Stimulated activated CD4-positive, alpha-beta T cell treated with anti-CD3 and anti-CD28 coated beads, TNF-alpha, amount 100 ng/mL, for 24 hours (primary cell): ENCODE measurements at places on chromosomes 2 and 18.

DNA sequence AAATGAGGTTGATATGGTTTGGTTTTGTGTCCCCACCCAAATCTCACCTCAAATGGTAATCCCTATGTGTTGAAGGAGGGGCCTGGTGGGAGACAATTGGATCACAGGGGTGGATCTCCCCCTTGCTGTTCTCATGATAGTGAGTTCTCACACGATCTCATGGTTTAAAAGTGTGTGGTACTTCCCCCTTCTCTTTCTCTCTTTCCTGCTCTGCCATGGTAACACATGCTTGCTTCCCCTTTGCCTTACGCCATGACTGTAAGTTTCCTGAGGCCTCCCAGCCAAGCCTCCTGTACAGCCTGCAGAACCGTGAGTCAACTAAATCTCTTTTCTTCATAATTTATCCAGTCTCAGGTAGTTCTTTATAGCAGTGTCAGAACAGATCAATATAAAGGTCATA, 24.7 kb upstream of the FAM124B start:
- DNase-seq: no peak

DNA sequence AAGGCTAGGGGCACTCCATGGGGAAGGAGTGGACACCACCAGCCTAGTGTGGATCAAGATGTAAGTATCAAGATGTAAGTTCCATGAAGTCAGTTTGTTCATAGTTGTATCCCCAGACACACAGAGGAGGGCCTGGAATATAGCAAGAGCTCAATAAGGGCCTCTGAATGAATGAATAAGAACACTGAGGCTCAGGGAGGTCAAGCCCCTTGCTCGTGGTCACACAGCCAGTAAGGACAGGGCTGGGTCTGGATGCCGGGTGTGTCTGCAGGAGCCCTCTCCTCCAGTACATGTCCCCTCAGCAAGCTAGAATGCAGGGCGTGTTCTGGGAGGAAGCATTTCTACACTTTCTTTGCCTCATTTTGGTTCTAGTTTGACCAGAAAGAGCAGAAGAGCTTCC, 2.9 kb downstream of the RUFY4 start:
- DNase-seq: no peak

GRCh38 chr2:130347220-130347925, 4.7 kb downstream of the IMP4 start:
- no peak for DNase-seq

DNA sequence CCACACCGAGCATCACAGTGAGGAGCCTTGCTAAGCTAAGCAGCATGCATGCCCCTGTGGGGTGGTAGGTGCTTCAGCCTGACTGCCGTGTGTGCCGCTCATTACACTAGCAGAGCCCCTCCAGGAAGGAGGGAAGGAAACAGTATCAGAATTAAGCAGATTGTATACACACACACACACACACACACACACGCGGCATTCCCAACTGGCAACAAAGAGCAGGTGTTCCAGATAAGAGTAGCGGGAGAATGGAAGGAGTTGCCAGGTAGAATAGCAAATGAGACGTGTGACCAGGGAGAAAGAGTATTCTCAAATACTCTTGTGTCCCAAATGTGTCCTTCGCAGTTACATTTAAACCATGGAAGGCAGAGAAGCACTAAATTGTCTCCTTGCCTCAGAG, 47.6 kb upstream of the TTC39C start:
- DNase-seq: no peak

- no peak for DNase-seq
Observed at GRCh38 chr2:238847419-238847801, 475 bp upstream of the TWIST2 start.

- no peak for DNase-seq
Observed at GRCh38 chr18:9594823-9595596, 19.3 kb downstream of the PPP4R1 start.

GRCh38 chr2:162608901-162609300, 229.7 kb downstream of the KCNH7 start:
- no peak for DNase-seq

- no peak for DNase-seq
Observed at GRCh38 chr2:226701052-226701451, 98.6 kb downstream of the IRS1 start.

GRCh38 chr2:208046686-208047085, 21.4 kb upstream of the PLEKHM3 start:
- DNase-seq: no peak

- DNase-seq: no peak
Observed at GRCh38 chr18:11004294-11004693, 145.1 kb downstream of the PIEZO2 start.

- DNase-seq: peak; percentile 30
Observed at GRCh38 chr2:199977984-199978415, 22.6 kb downstream of the MAIP1 start.

DNA sequence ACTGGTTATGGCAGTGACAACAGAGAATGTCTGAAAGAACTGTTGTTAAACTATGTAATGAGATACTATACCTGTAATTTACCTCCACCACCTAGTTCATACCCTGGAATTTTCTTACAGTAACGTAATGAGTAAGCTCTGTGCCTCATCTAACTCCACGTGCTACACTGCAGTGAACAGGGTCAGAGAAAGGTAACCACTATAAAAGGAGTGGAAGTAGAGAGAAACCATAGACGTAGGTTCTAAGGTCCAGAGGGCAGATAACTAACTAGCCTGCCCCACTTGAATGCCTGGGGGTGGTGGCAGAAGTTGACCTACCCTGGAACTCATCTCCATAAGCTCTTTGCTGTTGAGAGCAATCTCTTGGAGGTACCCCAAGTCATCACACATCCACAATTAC, 32.0 kb upstream of the B4GALT6 start:
- DNase-seq: no peak

- DNase-seq: no peak
Observed at GRCh38 chr2:143844986-143845385, 674.9 kb downstream of the ZEB2 start.

GRCh38 chr2:228599781-228600180, 418.3 kb upstream of the SPHKAP start:
- DNase-seq: no peak

GRCh38 chr2:86566158-86566820, 3.0 kb upstream of the CHMP3 start:
- DNase-seq: no peak

DNA sequence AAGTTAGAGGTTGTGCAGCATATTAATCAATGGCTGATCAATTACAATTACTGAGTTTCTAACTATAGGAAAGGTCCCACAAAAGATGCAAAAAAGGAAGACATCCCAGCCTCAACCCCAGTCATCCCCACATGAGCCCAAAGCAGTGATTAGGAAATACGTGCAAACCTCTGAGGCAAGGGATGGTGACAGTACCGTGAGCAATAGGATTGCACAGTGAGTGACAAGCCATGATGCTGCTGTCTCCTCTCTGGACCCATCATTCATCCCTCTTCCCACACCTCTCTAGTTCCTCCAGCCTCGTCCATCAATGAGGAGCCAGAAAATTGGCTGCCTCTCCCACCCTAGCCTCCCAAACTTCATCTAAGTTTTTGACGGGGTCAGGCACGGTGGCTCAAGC, 4.0 kb upstream of the SLC11A1 start:
- DNase-seq: no peak

DNA sequence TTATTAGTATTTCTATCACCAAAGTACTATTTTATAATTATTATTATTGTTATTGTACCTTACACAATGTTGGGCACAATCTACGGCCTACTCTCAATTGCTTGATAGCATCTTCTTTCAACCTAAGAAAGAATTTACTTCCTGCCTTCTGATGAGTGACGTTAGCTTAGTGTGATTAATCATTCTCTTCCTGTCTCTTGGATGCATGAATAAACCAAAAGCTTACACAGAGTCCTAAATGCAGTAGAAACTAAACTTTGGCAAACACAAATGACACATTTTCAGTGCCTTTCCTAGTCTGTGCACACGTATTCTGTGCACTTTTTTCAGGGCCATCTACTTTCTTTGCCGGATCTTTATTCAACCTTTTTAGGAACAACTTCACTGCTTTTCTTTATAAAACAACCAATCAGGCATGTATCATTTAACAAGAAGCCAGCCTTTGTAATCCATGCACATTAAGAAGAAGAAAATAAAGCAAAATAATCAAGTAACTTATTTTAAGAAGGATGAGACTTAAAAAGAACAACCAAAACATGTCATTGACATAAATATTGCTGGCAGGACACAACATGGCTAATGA, 19.1 kb downstream of the TRAK2 start:
- DNase-seq: no peak

DNA sequence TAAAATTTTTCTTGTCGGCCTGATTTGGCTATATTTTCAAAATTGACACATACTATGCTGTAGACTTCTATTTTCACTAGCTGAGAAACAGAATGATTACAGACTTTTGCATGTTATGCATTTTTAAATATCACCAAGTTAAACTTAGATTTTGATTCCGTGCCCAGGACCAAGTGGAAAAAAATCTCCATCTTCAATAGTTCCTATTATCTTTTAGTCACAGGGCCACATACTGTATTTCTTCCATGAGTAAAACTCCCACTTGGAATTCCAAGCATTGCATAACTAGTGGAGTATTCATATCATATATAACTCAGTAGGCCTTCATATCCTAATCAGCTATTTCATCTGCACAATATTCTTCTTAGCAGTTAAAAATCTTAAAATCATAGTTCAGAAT, 470.9 kb downstream of the ARHGAP15 start:
- no peak for DNase-seq

- DNase-seq: no peak
Observed at GRCh38 chr18:22505141-22505591, 87.5 kb upstream of the CTAGE1 start.

- no peak for DNase-seq
Observed at GRCh38 chr2:237617587-237617982, 9.8 kb upstream of the LRRFIP1 start.

GRCh38 chr2:172600557-172601008, 44.7 kb downstream of the PDK1 start:
- DNase-seq: no peak

DNA sequence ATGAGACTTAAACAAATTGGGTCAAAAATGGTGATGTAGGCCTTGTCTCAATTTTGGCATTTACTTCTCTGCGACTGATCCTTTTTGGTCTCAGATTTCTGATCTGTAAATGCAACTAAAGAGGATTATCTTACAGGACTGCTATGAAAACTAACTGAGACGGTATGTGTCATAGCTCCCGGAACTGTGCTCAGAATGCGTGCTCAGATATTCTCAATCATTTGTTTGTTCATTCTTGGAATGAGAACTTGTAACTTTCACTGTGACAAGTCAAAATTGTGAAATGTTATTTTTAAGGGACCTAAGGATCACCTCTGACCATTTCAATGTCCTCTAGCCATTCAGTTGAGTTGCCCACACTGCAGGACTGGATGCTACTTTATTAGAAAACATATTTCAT, 498.2 kb upstream of the PIK3C3 start:
- DNase-seq: no peak

DNA sequence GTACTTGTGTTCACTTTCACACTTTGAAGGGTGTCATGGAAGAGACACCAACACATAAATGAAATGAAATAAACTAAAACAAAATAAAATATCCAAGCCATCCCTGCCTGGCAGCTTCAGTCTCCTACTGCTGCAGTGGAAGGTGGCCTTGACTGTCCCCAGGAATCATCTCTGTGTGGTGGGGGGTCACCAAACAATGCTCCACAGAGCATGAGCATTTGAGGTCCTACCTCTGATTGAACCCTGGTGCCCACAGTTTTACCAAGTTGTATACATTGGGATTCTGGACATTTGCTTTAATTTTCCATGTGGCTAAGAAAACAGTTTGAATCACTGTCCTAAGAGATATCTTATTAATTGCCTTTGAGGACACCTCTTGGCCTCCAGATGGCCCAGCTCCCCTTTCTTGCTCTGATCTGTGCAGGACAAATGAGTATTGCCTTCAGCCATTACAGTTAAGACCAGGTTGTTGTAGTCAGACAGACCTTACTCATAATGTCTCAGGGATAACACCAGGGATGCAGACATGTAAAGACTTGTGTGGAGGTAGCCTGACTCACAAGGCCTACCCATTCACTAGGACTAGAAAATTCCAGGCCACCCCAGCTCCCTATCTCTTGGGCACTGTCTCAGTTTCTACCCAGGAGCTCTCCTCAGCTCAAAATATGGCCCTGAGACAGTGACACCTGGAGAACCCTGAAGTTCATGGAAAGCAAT, 195.0 kb downstream of the MYCN start:
- DNase-seq: no peak

GRCh38 chr2:137020452-137021196, 255.3 kb downstream of the THSD7B start:
- no peak for DNase-seq

- no peak for DNase-seq
Observed at GRCh38 chr2:140079038-140079437, 1298.8 kb upstream of the NXPH2 start.

DNA sequence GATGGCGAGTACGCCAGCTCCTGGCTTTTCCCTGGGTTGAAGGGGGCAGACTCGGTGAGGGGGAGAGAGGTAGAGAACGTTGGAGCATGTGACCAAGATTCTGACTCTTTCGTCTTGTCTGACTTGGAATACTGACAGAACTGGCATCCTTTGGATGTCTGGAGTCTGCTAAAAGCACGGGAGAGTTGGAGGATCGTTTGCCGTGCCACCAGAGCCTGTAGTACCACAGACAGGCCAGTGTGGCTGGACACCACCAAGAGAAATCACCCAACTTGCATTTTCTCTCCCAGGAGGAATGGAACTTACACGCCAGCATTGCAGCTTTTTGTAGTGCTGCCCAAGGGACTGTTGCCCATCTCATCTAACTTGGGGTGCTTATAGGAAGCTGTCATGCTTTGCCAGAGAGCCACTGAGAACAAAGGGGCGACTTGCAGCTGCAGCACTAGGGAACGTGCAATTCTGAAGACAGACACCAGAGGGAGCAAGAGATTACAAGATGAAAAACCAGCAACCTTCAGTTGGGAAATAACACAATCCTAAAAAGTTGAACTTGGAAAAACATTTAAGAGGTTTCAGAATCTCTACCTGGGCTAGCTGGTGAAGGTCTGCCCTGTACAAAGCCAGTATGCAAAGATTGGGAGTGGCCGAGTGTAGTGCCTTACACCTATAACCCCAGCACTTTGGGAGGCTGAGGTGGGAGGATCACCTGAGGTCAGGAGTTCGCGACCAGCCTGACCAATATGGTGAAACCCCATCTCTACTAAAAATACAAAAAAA, 24.1 kb downstream of the PSMG2 start:
- DNase-seq: peak; percentile 44

- no peak for DNase-seq
Observed at GRCh38 chr2:162072976-162073887, 783 bp downstream of the DPP4 start.

DNA sequence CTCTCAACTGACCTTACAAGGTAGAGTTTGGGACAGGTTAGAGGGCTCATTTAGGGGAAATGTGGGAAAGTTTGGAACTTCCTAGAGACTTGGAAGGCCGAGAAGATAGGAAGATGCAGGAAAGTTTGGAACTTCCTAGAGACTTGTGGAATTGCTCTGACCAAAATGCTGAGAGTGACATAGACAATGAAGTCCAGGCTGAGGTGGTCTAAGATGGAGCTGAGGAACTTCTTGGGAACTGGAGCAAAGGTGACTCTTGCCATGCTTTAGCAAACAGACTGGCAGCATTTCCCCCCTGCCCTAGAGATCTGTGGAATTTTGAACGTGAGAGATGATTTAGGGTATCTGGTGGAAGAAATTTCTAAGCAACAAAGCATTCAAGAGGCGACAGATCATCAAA, 258.9 kb upstream of the GULP1 start:
- no peak for DNase-seq
